ENCODE measurements at places on chromosomes 7 and 10. TPM values are rescaled to one million over a fixed set of nuclear protein-coding genes. Genes with fewer than 3 reads are reported as not detected.

- H3K4me3 ChIP-seq: no peak overlapping the region
- no peak overlapping the region for H3K27ac ChIP-seq
- H3K4me1 ChIP-seq: no peaks in the 10 kb centered on the region
- H3K27me3 ChIP-seq: no peaks in the 10 kb centered on the region
Measured at GRCh38 chr10:25982107-25982506, 48.1 kb downstream of the MYO3A start.

TMEM270 gene
- not detected for total RNA-seq

GRCh38 chr7:131265227-131265626, 62.4 kb upstream of the MKLN1 start:
- no peak overlapping the region for H3K27ac ChIP-seq
- no peaks in the 10 kb centered on the region for H3K27me3 ChIP-seq
- no peak for DNase-seq
- no peak overlapping the region for H3K4me3 ChIP-seq
- H3K4me1 ChIP-seq: peaks cover 4% of the 10 kb centered on the region

ANLN gene
- total RNA-seq: 18.9 TPM

GRCh38 chr10:57119684-57120083, 758.6 kb upstream of the ZWINT start:
- no peak for DNase-seq
- no peaks in the 10 kb centered on the region for H3K36me3 ChIP-seq
- H3K27ac ChIP-seq: no peak overlapping the region
- H3K27me3 ChIP-seq: no peaks in the 10 kb centered on the region
- no peak overlapping the region for H3K4me3 ChIP-seq
- no peaks in the 10 kb centered on the region for H3K4me1 ChIP-seq

GRCh38 chr7:92289321-92289720, 43.5 kb downstream of the ANKIB1 start:
- H3K4me3 ChIP-seq: no peak overlapping the region
- H3K36me3 ChIP-seq: no peaks in the 10 kb centered on the region
- DNase-seq: no peak
- H3K27ac ChIP-seq: no peak overlapping the region
- H3K27me3 ChIP-seq: no peaks in the 10 kb centered on the region

DNA sequence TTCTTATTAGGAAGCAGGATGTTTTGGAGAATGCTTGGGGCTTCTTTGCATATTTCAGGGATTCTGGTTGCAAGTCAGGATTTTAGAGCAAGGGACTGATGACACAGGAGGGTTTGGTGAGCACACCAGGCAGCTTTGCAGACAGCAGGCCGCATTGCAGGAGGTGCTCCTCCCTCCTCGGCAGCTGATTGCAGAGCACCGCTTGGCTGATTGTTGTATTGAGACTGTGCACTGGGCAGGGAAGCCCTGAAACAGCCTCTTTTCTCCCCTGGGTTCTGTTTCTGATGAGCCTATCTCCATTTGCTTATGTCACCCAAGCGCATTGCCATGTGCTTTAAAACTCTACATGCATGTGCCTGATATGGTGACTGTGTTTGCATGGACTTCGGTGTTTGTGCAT, 769.6 kb downstream of the GRID1 start:
- no peak overlapping the region for H3K4me3 ChIP-seq
- DNase-seq: peak; percentile 10
- H3K36me3 ChIP-seq: no peaks in the 10 kb centered on the region
- H3K4me1 ChIP-seq: no peaks in the 10 kb centered on the region
- H3K27me3 ChIP-seq: no peaks in the 10 kb centered on the region

GRCh38 chr7:122100021-122100420, 44.0 kb downstream of the AASS start:
- no peaks in the 10 kb centered on the region for H3K36me3 ChIP-seq
- H3K27ac ChIP-seq: no peak overlapping the region
- no peaks in the 10 kb centered on the region for H3K4me1 ChIP-seq
- no peaks in the 10 kb centered on the region for H3K27me3 ChIP-seq
- DNase-seq: no peak

DNA sequence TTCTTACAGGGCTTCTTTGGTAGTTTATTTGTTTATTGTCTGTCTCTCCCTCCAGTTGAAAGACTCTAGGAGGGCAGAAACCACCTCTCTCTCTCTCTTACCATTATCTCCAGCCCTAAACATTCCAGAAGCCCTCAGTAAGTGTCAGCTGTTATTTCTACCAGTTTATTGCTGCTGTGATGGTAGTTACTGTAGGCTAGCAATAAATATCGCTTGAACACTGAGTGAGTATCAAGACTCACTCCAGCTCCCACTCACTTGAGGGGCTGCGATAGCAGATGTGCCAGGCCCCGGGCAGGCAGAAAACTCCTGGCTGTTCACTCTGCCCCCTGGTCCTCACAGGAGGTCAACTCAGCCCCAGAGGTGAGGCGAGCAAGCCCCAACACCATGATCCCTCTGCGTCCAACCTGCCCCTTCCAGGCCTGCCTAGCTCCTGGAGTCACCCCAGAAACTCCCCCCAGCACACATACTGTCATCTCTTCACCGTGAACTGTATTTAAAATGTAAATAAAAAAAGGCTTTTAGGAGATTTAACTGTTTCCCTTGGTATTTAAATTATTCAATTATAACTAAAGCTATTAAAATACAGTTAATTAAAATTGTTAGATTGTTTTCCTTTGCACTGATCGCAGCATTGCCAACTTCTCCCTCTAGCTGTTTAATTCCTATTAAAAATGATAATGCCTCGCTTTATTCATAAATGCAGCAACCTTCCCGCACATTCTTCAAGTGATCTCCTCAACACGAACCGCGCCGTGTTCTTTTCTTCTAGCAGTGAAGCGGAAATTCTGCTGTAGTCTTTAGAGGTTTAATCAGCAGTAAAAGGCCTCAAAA, 321.1 kb upstream of the ZMIZ1 start:
- H3K4me3 ChIP-seq: no peak overlapping the region
- DNase-seq: no peak
- H3K27ac ChIP-seq: no peak overlapping the region
- no peaks in the 10 kb centered on the region for H3K27me3 ChIP-seq
- H3K4me1 ChIP-seq: peaks cover 34% of the 10 kb centered on the region

- DNase-seq: no peak
- no peaks in the 10 kb centered on the region for H3K36me3 ChIP-seq
- no peak overlapping the region for H3K4me3 ChIP-seq
Measured at GRCh38 chr10:116487522-116488430, 58.0 kb upstream of the PNLIP start.

FAM25C gene
- not detected for total RNA-seq

- H3K4me3 ChIP-seq: no peak overlapping the region
- no peak for DNase-seq
- no peaks in the 10 kb centered on the region for H3K36me3 ChIP-seq
- no peak overlapping the region for H3K27ac ChIP-seq
- no peaks in the 10 kb centered on the region for H3K27me3 ChIP-seq
- H3K4me1 ChIP-seq: no peaks in the 10 kb centered on the region
Measured at GRCh38 chr7:90763108-90763507, 167.0 kb downstream of the CDK14 start.

- no peak overlapping the region for H3K27ac ChIP-seq
- no peak overlapping the region for H3K4me3 ChIP-seq
- DNase-seq: no peak
- H3K27me3 ChIP-seq: no peaks in the 10 kb centered on the region
- H3K36me3 ChIP-seq: no peaks in the 10 kb centered on the region
Measured at GRCh38 chr7:33887266-33887975, 17.9 kb upstream of the BMPER start.

DNA sequence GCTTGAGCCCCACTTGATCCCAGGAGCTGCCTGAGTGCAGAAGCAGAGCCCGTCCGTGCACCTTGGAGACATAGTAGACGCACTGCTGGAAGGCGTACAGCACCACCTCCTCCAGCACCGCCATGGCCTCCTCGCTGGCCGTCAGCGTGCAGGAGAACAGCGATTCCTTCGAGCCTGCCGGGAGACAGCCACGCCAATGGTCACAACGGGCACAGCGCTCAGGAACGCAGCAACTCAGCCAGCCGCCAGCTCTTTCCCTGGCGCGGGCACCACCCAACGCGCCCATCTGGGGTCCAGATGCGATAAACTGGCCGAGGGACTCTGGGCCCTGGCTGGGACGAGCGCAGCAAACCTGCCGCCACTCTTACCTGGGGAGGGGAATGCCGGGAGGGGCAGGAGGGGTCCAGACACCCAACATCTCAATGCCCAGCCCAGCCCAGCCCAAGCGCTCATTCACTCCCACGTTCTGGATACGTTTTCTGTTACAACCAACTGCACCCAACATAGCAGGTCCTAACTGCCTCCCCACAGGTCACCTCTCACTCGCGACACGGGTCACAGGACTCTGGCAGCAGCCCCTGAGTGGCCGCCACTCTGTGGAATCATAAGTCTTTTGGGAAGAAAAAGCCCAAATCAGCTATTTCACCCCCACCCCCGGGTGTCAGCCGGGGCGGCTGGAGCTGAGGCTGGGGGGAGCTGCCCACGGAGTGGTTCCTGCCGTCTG, 41.9 kb downstream of the AP5Z1 start:
- no peaks in the 10 kb centered on the region for H3K27me3 ChIP-seq
- no peak overlapping the region for H3K4me3 ChIP-seq
- DNase-seq: no peak
- H3K4me1 ChIP-seq: peaks cover 9% of the 10 kb centered on the region
- H3K36me3 ChIP-seq: no peaks in the 10 kb centered on the region

- no peak overlapping the region for H3K4me3 ChIP-seq
- no peaks in the 10 kb centered on the region for H3K27me3 ChIP-seq
- H3K4me1 ChIP-seq: peaks cover 7% of the 10 kb centered on the region
Measured at GRCh38 chr10:128922172-128922571, 544.9 kb upstream of the MGMT start.

LMOD2 gene
- total RNA-seq: not detected

DNA sequence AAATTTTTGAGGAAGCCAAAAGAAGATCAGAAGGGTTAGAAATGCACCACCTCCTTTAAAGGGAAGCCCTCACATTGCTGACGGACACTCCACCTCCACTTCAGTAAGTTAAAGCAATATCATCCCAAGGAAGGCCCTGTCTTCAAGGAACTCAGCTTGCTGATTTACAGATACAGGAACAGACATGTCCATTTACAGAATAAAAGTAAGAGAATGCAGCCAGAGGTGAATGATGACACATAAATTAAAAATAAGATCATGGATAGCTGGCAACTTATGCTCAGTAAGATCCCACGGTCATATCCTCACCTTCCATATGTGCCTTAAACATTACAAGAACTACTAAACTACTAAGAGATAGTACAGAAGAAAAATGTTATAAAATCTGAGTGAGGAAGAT, 20.4 kb downstream of the GRB10 start:
- no peak overlapping the region for H3K4me3 ChIP-seq
- no peak for DNase-seq
- H3K36me3 ChIP-seq: no peaks in the 10 kb centered on the region
- H3K27me3 ChIP-seq: no peaks in the 10 kb centered on the region

- no peaks in the 10 kb centered on the region for H3K4me1 ChIP-seq
- no peak overlapping the region for H3K27ac ChIP-seq
- no peak for DNase-seq
- no peak overlapping the region for H3K4me3 ChIP-seq
- H3K27me3 ChIP-seq: no peaks in the 10 kb centered on the region
Measured at GRCh38 chr7:165661-166337, 26.6 kb upstream of the FAM20C start.
